ENCODE measurements at places on chromosomes 3 and 15.
A peak's percentile ranks its signal among the peaks of the same experiment; 100 is the strongest.

DNA sequence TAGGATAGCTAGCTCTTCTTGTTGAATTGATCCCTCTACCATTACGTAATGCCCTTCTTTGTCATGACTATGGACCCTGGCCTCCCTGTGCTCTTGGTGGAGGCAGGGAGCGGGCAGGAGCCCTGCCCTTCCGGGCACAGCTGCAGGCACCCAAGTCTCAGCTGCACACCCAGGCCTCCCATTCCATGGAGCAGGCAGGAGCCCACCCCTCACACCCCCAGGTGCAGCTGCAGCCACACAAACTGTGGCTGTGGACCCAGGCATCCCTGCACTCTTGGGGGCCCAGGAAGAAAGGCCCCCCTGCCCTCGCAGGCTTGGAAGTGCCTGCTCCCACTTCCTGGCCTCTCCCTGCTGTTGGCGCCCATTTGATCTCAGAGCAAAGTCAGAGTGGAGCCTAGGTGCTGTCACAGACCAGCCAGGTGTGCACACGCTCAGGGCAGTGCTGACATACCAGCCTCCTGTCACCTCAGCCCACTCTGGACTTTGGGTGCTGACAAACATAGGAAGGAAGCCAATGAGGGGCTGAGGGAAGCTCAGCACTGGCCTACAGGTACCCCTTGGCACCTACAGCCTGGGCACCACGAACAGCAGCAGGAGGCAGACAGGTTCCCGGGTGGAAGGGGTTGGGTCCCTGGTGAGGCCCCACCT is 53.0 kb downstream of the SLMAP start:
- no peak for DNase-seq

DNA sequence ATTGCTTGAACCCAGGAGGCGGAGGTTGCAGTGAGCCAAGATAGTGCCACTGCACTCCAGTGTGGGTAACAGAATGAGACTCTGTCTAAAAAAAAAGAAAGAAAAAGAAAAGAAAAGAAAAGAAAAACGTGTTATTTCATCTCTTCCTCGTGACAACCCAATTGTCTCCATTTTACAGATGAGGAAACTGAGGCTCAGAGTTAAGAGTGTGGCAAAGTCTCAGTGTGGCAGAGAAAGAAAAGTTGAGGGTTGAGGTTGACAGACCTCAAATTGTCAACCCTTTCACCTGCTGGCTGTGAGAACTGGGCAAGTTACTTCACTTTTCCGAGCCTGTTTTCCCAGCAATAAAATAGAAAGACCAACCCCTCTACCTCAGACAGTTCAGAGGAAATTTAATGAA is 59.6 kb downstream of the TM4SF4 start:
- DNase-seq, result no peak

- no peak for DNase-seq
These were observed 96.2 kb upstream of the KCNMB2 start for GRCh38 chr3:178440043-178440442.

DNA sequence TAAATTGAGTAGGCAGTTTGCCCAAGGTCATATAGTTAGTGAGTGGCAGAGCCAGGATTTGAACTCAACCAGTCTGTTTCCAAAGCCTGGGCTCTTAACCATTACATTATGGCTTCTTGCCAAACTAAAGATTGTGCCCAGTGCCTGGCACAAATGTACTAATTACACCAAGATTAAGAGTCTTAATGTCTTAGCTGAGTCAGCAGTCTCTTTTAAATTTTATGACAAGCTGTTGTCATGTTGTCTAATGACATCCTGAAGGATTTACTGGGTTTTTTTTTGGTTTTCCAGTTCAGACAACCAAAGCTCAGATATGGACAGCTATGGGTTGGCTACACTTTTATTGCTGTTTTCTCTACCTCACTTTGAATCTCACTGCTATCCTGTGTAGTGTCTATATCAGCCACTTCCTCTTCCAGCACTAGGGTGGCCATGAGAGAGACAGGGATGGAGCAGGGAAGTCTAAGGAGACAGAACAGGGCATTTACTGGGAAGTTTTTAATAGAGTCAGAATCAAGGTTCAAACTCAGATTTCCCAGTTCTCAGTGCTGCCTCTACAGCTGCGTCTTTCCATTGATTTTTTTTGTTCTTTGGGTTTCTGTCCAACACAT is 10.5 kb downstream of the FBXL2 start:
- no peak for DNase-seq

- DNase-seq, result no peak
These were observed 594.0 kb downstream of the NTRK3 start for GRCh38 chr15:87662575-87662974.

GRCh38 chr3:66809595-66809958 is 188.5 kb upstream of the KBTBD8 start:
- no peak for DNase-seq

DNA sequence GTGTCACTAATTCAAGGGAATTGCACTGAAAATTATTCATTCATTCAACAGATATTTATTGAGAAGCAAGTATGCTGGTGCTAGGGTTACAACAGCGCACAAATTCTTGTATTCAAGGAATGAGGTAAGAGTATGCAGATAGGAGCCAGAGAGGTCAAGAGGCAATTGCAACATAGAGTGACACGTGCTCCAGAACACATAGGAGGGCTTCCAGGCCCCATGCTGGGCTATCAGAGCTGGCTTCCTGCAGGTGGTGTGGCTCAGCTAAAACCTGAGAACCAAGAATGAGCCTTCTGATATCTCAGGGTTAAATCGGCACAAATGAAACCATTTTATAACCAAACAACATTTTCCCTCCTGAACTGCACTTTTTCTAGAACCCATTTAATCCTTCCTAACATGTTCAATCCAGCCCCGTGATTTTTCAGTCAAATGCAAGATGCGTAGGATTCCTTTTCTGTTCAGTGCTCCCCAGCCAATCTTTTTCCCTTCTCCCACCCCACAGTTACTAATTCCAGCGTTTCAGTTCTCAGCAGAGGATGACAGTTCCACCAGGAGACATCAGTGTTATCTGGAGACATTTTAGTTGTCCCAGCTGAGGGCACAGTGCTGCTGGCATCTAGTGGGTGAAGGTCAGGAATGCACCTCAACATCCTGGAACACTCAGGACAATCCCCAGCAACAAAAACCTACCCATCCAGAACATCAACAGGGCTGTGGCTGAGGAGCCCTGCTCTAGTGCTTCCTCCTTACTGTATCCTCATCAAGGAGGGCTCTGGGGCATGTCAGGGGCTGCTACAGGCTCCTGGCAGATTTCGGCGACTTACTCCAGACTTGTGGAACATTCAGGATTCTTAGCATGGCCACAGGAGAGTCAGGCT is 13.1 kb downstream of the CCR5AS start:
- DNase-seq, result no peak

DNA sequence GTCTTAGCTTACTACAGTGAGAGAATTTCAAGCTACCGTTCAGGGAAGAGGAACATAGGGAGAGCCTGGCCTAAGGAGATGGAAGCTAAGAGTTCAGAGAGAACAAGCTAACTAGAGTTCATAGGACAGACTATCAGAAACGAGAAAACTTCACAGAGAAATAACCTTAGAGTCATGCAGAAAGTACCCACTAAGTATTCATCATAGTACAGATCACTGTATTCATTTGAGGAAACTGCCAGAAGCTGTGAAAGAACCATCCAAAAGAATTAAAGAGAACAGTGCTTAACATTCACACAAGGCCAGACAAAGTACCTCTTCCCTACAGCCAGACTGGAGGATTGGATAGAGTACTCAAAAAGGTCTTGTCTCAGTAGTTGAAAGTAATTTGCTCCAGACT is 15.2 kb upstream of the GBE1 start:
- DNase-seq, result no peak

DNA sequence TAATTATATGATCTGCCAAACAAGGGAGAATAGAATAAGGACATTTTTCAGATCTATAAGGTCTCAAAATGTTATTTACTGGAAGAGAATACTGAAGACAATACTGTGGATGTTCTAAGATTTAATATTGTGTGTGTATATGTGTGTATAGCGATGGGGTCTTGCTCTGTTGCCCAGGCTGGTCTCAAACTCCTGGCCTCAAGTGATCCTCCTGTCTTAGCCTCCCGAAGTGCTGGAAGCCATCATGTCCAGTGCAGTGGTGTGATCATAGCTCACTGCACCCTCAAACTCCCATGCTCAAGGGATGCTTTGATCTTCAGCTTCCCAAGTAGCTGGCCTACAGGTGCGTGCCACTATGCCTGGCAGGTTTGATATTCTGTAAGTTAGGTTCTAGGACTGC is 91.3 kb downstream of the NBEAL2 start:
- DNase-seq, result no peak

GRCh38 chr15:80503319-80503952 is 99.3 kb downstream of the ARNT2 start:
- no peak for DNase-seq

GRCh38 chr3:14177580-14178246 is 688 bp downstream of the XPC start:
- no peak for DNase-seq

DNA sequence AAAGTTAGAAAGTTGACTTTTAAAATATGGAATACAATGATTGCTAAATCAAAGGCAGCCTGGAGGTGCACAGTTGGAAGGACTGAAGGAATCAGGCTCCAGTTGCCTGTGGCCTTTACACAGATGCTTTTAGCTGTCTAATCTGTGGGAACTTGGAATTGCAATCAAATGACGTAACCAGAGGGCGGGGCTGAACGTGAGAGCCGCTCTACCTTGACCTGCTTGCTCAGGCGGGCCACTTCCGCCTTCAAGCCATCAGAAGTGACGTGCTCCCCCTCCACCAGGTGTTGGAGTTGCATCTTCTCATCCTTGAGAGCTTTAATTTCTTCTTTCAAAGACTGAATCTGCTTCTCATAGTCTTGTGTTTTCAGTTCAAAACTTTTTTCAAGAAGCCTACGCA is 37.7 kb upstream of the GNB5 start:
- DNase-seq, result no peak

GRCh38 chr3:195079636-195080035 is 191.3 kb downstream of the XXYLT1 start:
- no peak for DNase-seq

DNA sequence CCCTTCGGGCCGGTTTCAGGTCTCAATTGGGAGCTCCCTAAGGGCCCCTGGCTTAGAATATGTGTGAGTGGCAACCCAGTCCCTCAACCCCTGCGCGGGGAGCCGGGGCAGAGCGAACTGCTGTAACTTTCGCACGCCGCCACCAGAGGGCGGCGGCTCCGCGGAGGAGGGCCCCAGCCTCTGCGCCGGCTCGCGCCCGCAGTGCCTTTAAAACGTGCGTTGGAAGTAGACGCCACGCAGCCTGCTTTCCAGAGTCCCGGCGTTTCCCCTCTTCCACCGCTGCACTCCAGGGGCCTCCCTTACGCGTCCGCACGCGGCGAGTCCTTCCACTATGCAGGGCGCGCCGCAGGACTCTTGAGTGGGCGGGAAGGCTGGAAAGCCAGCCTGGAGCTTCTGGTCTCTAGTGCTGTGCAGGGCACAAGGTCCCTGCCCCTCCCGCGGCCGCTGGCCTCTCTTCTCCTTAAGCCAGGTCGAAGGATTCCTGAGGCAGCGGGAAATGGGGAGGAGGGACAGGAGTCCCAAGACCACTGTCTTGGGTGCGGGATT is 23.7 kb upstream of the RNU6-1 start:
- peak; percentile 57 for DNase-seq

GRCh38 chr3:468172-468571 is 271.6 kb downstream of the CHL1 start:
- DNase-seq, result no peak

- DNase-seq, result no peak
These were observed 25.0 kb upstream of the VPS39 start for GRCh38 chr15:42233107-42233506.

GRCh38 chr3:168094877-168095610 is 680 bp downstream of the GOLIM4 start:
- peak; percentile 6 for DNase-seq
